CD4-positive, alpha-beta T cell treated with Interleukin-4 for 4 hours (primary cell): ENCODE measurements at places on chromosomes 12 and 14.

GRCh38 chr14:79516009-79516408 is 695.3 kb downstream of the DIO2 start:
- no peak for DNase-seq

- no peak for DNase-seq
Observed at GRCh38 chr12:132352896-132353800, 23.8 kb upstream of the GALNT9 start.

DNA sequence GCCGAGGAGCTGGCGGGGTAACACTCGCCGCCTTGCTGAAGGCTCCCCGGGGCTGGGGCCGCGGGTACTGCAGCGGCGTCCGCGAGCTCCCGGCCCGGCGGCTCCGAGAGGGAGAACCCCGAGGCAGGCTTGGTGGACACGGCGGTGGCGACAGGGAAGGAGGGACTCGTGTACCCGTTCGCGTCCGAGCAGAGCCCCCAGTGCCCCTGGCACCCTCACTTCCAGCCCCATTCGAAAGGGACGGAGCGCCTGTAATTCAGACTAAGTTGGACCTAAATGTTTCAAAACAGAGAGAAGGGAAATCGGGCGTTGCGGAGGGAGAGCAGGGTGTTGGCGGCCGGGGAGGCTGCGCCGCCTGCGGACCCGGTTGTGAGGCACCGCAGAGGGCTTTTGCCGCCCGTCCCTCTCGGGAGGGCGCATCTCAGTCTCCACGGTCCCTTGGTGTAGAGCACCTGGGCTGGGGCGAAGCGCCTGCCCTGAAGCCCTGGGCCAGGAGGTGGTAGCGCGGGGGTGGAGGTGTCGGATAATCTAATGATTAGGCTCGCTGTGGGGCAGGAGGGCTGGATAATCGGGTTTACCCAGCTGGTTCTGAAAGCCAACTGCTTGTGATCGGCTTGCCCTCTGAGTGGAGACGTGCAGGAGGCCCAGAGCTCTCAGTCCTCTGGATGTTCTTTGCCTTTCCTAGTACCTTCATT is 771 bp downstream of the DAAM1 start:
- DNase-seq = peak; percentile 5

GRCh38 chr14:90198541-90199060 is 57.8 kb upstream of the PSMC1 start:
- DNase-seq = no peak

DNA sequence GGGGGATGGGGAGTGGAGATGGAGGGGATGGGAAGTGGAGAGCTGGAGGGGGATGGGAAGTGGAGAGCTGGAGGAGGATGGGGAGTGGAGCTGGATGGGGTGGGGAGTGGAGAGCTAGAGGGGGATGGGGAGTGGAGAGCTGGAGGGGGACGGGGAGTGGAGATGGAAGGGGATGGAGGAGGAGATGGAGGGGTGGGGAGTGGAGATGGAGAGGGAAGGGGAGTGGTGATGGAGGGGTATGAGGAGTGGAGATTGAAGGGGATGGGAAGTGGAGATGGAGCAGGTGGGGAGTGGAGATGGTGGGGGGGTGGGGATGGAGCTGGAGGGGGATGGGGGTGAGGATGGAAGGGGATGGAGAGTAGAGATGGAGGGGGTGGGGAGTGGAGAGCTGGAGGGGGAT is 26.1 kb downstream of the NCOR2 start:
- no peak for DNase-seq

DNA sequence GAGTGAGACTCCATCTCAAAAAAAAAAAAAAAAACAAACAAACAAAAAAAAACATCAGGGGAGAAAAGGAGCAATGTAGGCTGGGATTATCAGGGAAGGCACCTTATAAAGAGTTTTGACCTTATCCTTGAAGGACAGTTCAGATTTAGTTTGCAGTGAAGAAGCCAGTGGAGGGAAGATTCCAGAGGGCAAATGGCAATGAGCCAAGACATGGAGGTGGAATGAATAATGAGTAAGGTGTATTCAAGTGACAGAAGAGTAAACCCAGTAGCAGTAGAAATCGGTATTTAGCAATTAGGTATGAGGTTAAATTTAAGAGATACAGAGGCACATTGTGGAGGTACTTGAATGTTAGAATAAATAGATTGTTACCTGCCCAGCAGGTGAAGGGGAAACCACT is 2.2 kb upstream of the DUSP16 start:
- DNase-seq = no peak

DNA sequence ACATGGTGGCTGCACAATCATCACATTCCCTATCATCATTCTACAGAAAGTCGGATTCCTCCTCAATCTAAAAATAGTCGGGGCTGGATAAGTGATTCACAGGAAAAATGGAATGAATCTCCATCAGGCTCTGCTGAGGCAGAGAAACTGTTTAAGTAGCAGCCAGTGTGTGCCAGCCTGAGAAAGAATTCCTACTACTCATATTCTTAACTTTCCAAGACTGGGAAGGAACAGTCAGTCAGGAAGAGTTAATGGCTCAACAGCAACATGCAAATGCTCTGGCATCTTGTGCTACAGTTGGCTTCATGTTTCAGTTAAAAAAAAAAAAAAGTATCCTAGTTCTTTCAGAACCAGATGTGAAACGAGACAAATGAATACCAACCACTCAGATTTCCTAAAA is 187.0 kb downstream of the GRIP1 start:
- DNase-seq = no peak

GRCh38 chr14:21264025-21264801 is 5.0 kb downstream of the HNRNPC start:
- peak; percentile 85 for DNase-seq

- DNase-seq = no peak
Observed at GRCh38 chr12:93832131-93832530, 155.0 kb downstream of the CRADD start.

GRCh38 chr14:104885031-104885972 is 20.2 kb downstream of the CEP170B start:
- DNase-seq = no peak

- peak; percentile 71 for DNase-seq
Observed at GRCh38 chr14:45089813-45090212, 5.9 kb downstream of the PRPF39 start.

- peak; percentile 3 for DNase-seq
Observed at GRCh38 chr12:111126331-111126730, 206.0 kb upstream of the MYL2 start.

- no peak for DNase-seq
Observed at GRCh38 chr12:71870416-71870815, 30.9 kb downstream of the TBC1D15 start.

GRCh38 chr14:37597538-37597913 is 2.1 kb downstream of the TTC6 start:
- DNase-seq = no peak

- no peak for DNase-seq
Observed at GRCh38 chr12:6780573-6780972, 8.3 kb downstream of the LAG3 start.

GRCh38 chr12:46435625-46436024 is 63.1 kb upstream of the SLC38A2 start:
- no peak for DNase-seq

- DNase-seq = no peak
Observed at GRCh38 chr12:53090554-53090953, 6.9 kb upstream of the IGFBP6 start.

GRCh38 chr12:7209958-7210357 is 20.5 kb downstream of the PEX5 start:
- no peak for DNase-seq

DNA sequence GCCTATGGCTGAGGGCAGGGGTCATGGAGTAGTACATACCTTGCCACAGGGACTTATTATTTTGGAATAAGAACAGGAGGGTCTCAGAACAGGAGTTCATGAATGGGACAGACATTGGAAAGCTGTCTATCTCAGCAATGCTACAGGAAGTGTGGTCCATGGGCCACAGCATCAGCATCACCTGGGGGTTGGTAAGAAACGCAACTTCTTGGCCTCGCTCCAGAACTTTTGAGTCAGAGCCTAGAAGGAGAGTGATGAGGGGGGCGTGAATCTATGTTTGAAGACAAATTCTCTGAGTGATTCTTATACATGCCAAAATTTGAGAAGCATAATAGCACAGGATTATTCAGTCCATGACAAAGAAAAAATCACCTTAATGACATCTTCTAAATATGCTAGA is 156.6 kb downstream of the RPAP3 start:
- DNase-seq = no peak

GRCh38 chr14:71597287-71597920 is 334.8 kb upstream of the RGS6 start:
- no peak for DNase-seq

DNA sequence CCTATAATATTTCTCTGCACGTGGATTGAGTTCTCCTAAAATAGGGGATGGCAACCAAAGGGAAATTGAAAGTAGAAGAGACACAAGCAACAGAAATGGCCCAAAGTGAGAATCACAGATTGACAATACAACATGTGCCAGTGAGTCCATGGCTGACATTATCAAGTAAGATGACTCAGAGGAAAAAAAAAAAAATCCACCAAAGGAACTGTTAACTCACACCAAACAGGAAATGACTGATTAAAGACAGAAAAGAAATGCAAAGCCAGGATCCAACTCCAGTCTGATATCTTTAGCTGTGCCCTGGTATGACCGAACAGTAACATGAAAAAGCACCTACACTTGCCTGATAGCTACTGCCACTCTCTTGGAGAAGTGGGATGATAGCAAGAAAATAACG is 485.0 kb downstream of the PRKD1 start:
- no peak for DNase-seq

DNA sequence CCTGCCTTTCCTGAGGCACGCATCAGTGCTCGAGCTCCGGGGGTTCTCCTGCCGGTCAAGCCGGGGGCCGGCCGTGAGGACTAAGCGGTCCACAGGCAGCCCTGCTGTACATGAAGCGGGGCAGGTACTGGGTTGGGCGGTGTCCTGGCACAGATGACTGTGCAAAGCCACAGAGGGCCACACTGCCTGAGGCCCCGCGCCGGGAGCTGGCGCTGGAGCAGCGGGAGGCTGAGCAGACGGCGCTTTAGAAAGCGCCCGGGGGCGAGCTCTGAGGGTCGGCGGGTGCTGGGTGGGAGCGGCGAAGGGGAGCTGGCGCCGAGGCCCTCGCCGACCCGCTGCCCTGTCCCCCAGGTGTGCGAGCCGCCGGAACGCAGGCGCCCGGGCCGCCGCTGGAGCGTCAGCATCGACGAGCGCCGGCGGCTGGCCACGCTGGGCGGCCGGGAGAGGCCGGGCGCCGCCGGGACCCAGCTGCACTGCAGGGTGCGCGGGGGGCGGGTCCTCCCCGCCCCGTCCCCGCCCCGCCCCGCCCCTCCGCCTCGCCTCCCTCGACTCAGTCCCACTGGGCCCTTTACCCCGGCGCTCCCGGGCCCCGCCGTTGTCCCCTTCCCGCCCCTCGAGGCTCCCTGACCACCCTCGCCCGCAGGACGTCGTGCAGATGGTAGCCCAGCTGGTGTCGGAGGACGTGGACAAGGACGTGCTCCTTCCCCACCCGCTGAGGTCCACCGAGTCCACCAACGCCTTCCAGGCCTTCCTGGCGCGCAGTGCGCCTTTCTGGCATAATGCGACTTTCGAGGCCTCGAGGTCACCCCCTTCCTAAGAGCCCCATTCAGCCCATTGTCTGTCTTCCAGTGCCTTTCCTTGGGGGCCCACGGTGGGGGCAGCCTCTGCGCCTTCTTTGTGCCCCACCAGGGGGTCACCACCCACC is 8.3 kb upstream of the MTA1 start:
- no peak for DNase-seq

DNA sequence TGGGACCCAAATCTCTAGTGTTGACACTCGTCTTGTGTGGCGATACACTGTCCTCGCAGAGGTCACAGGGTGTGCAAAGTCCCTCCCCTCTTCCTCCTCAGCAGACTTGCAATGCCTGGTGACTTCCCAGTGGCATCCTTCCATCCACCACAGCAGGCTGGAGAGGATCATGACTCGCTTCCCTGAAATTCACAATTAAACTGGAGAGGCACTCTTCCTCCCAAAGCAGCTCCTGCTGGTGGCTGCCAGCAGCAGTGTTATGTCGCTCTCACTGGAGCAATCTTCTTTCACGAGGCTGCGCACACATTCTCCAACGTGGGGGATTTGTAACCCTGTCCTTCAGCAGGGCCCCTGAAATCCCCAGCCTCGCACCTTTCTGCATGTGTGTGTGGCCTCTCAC is 145.2 kb upstream of the TMCC3 start:
- no peak for DNase-seq

DNA sequence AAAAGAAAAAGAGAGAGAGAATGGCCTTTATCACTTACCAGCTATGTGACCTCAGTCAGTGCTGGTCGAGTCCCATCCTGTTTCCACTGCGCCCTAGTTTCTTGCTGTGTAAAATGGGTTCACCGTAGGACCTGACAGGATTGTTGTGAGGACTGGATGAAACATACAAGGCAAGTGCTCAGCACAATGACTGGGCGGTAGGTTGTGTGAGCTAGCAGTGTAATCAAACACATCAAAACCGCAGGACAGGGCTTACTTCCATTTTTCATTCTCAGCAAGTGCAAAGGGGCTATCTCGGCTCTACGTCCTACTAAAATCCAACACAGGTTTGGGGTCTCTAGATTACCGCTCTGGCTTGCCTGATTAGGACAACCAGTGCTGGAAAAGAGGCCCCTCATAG is 36.4 kb upstream of the ATXN2 start:
- no peak for DNase-seq

GRCh38 chr14:39247256-39247655 is 13.5 kb downstream of the MIA2 start:
- no peak for DNase-seq

DNA sequence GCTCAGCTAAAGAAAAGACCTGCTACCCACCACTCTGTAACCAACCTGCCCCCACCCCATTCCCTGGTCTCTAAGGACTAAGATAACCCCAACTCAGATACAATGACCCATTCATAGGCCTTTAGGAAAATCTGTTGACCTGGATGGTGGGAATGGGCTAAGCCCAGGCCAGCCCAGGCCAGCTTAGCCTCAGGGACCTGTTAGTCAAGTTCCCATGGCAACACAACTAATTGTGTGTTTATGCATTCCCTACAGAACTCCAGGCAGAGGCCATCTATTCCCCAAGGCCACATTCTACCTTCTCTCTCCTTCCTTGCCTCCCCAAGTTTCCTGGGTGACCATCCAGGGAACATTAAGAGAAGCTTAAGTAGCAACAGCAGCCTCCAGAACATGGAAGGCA is 16.1 kb upstream of the KRT8 start:
- no peak for DNase-seq

GRCh38 chr14:33505963-33506329 is 444.9 kb downstream of the EGLN3 start:
- DNase-seq = no peak

- no peak for DNase-seq
Observed at GRCh38 chr14:71730471-71730870, 201.8 kb upstream of the RGS6 start.

DNA sequence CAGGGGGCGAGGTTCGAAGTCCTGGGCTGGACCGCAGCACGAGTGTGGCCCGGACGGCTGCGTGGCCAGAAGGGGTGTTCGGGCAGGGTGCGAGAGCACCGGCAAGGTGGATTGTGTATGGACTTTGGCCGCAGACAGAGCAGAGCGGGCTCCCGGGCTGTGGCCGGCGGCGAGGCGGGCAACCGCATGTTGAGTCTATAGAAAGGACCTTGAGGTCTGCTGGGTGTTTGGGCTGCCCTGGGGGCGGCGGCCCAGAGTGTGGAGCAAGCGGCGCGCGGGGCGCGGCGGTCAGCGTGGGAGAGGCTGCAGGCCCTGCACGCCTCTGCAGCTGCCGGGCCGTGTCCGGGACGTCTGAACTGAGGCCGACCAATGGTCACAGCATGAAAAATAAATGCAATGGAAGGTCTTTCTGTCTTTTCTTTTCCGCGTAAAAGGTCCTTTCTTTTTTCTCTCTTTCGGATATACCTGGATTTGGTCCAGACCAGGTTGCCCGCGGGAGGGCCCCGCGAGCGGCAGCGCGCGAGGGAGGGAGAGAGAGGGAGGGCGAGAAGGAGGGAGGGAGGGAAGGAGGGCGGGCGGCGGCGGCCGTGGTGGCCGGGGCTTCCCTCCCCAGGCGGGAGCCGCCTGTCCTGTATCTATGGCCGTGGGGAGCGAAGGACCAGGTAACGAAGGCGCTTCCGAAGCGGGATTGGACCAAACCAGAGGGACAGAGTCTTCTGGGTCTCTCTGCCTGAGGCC is 5.5 kb upstream of the HOXC9 start:
- DNase-seq = no peak
